ENCODE measurements at places on chromosomes 1 and 21.

GRCh38 chr1:64886877-64887276 lies 79.5 kb downstream of the JAK1 start:
- no peak for DNase-seq

- no peak for DNase-seq
Measured at GRCh38 chr21:42387164-42387563, 8.7 kb downstream of the TMPRSS3 start.

GRCh38 chr1:46131093-46131492 lies 1.3 kb downstream of the PIK3R3 start:
- peak; percentile 47 for DNase-seq

- DNase-seq, result no peak
Measured at GRCh38 chr1:72557446-72558049, 275.2 kb upstream of the NEGR1 start.

DNA sequence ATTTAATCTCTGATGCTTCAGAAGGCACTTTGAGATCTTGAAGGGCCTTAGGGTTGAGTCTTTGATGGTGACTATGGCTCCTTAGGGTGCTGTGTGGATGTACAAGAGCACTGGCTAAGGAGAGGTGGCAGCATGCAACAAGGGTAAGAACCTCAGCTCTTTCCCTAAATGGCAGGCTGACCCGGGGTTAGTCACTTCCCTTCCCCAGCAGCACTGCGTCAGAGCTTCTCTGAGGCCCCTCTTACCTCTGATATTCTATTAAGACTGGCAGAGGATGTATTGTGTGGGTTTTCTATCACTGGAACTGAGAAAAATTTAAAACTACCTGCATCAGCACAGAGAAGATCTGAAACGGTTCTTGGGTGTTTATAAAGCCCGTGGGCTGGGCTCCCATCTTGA lies 11.8 kb downstream of the C1orf116 start:
- DNase-seq, result no peak

GRCh38 chr1:108862698-108863477 lies 6.0 kb upstream of the AKNAD1 start:
- no peak for DNase-seq

DNA sequence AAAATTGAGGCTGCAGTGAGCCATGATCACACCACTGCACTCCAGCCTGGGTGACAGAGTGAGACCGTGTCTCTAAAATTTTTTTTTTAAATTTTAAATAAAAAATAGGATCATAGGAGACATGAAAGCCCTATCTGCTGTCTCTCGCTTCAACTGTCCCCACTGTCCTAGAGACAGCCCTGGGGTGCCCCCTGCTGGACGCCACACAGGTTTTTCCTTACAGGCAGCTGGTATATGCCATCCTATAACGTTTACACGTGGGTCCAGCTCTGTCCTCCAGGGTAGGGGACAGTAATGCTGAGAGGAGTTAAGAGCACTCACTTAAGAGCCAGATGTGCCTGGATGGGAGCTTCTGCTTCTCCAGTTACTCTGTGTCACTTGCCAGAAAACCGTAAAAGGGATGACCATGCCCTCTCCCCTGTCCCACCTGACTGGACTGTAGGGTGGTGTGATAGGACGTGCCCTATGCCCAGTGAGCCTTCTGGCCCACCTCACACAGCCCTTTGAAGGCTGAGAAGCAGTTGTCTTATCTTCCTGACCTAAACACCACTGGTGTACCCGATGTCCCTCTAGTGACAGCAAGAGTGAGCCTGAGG lies 8.5 kb downstream of the FBXO2 start:
- DNase-seq, result peak; percentile 92

GRCh38 chr1:33634806-33635205 lies 162.4 kb downstream of the ZSCAN20 start:
- peak; percentile 83 for DNase-seq

GRCh38 chr1:208248991-208249696 lies 5.0 kb upstream of the PLXNA2 start:
- DNase-seq, result no peak

DNA sequence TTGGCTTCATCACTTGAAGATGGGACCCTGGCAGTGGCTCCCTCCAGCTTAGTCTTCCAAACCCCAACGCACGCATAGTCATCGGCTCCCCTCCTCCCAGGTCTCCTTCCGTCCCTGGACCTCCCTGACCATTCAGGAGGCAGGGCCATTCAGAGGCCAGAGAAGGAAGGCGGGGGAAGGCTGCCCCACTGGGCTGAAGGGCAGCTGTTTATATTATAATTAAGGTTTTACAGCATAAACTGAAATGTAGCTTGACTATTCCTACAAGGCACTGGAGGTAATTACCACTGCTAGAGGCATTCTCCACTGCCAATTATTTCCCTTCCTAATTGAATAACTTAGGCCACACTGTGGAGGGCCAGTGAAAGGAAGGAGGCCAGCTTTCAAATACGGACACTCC lies 170.6 kb upstream of the PROX1 start:
- no peak for DNase-seq

DNA sequence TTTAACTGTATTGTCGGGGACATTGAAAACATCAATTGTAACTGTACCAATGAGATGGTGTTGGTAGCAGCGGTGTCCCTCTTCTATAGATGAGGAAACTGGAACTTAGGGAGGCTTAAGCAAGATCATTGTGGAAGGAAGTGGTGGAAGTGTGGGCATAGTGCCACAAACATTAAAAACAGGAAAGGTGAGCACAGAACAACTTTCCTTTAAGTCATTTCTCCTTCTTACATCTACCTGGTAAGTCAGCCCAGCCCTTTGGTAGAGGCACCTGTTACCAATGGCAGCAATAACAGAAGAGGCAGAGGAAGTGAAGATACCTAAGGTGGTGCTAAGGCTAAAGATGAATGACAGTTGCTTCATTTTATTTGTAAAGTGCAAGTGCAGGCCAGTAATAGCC lies 12.0 kb upstream of the CTSS start:
- peak; percentile 39 for DNase-seq

GRCh38 chr1:113886417-113887401 lies 672 bp downstream of the BCL2L15 start:
- DNase-seq, result no peak

GRCh38 chr1:186307445-186307844 lies 67.6 kb downstream of the TPR start:
- DNase-seq, result no peak

GRCh38 chr21:16418226-16418625 lies 688.4 kb downstream of the USP25 start:
- DNase-seq, result no peak

GRCh38 chr1:117537291-117537920 lies 68.4 kb upstream of the TENT5C start:
- DNase-seq, result no peak

- no peak for DNase-seq
Measured at GRCh38 chr1:3702990-3703728, 49.1 kb upstream of the CCDC27 start.

DNA sequence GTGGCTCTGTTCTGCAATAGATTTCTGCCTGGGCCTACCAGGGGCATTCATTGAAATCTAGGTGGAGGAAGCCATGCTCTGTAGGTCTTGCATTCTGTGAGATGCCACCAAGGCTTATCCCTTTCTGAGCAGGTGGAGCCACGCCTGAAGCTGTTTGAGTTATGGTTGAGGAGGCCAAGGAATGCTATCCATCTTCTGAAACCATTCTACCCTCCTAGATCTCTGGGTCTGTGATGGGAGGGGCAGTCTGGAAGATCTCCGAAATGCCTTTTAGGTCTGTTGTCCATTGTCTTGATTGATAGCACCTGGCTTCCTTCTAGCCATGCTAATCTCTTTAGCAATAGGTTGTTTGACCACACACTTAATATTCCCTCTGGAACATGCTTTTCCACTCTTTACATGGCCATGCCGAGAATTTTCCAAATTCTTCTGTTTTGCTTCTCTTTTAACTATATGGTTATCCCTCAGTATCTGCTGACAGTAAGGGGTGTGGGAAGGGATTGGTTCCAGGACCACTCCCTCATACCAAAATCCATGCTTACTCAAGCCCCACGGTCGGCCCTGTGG lies 45.2 kb downstream of the AK4 start:
- no peak for DNase-seq

- DNase-seq, result no peak
Measured at GRCh38 chr1:158013840-158014730, 20.6 kb downstream of the KIRREL1 start.

GRCh38 chr1:64921771-64922170 lies 44.6 kb downstream of the JAK1 start:
- no peak for DNase-seq

GRCh38 chr1:91548376-91549040 lies 47.9 kb downstream of the CDC7 start:
- DNase-seq, result no peak

DNA sequence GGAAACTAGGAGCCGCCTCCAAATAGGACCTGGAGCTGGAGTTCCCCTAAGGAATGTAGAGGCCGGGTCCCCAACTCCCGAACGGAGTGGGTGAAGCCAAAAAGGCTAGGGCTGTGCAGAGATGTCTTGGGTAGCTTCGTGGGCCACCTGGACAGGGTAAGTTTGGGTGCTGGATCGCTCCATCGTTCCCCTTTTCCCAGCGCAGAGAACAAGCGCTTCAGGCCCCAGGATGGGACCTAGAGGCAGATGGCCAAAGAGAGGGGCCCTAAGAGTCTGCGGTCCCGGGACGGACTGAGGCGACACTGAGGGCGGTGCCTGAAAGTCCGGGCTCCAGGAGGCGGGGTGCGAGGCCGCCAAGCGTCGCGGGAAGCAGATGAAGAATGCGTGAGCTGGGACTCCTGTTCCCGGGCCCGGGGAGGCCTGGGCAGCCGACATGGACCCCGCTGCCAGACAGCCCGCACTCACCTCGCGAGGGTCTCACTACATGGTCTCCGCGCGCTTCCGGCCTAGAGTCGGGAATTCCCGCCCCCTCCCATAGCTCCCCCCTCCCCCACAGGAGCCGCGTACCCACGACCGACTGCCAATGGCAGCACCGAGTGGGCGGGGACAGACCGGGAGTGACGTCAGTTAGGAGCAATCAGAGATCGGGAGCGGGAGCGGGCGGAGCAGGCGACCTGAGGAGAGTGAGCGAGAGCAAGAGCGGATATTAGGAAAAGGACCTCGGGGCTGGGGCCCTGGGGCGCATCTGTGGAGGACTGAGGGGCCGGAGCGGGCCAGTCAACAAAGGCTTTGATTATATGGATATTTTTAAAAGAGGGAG lies at the start of gene SLC39A1:
Gene SLC39A1, minus strand, starts transcription at position 508 of the 820 bp plus-strand sequence. CDS start 822 bp downstream, outside the sequence.
- DNase-seq, result peak; percentile 98

- no peak for DNase-seq
Measured at GRCh38 chr1:214694769-214695168, 91.8 kb downstream of the CENPF start.

- no peak for DNase-seq
Measured at GRCh38 chr1:162994921-162995320, 74.2 kb upstream of the RGS4 start.

DNA sequence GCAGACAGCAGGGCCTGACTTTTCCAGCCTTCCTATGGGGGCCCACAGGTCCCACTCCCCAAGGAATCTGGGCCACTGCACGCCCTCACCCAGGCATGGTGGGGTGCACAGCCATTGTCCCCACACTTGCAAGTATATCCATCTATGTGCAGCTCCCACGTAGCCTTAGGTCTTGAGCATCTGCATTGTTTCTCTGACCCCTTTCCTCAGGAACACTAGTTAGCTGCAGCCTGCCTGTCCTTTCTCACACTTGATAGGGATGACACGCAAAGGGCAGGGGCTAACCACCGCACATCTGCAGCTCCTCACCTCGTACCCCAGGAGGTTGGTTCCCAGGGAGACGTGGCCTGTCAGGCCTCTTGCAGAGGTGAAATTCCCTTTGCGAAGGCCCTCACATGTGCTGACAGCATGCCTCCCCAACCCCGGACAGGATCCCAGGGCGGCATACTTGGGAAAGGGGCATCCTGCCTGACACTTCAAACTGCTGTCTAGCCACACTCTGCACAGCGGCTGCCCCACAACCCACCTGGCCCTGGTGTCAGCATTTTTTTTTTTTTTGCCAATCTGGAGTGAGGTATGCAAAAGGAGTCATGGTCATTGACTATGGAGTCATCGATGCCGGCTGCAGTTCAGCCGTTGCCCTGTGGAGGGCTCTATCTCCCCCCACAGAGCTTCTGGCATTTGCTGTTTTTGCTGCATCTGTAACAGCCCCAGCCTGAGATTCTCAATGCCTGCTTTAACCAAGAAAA lies 5.0 kb downstream of the JMJD4 start:
- peak; percentile 92 for DNase-seq

- DNase-seq, result no peak
Measured at GRCh38 chr1:65971547-65971946, 178.9 kb downstream of the PDE4B start.

DNA sequence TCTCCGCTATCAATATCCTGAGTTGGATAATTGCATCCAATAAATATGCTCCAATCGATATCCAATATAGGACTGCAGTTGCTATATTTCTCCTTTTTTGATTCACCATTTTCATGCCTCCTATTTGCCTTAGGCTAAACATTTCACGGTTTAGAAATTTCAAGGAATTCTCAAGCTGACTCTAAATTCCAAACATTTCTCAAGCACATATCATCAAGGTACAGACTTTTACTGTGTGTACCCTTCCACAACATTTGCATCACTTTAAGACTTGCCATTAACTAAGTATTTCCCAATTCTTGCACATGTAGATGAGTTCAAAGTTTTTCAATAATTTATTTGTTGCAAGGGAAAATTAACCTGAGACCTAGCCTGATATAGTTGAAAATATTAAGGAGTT lies 795.2 kb upstream of the TMPRSS15 start:
- no peak for DNase-seq

DNA sequence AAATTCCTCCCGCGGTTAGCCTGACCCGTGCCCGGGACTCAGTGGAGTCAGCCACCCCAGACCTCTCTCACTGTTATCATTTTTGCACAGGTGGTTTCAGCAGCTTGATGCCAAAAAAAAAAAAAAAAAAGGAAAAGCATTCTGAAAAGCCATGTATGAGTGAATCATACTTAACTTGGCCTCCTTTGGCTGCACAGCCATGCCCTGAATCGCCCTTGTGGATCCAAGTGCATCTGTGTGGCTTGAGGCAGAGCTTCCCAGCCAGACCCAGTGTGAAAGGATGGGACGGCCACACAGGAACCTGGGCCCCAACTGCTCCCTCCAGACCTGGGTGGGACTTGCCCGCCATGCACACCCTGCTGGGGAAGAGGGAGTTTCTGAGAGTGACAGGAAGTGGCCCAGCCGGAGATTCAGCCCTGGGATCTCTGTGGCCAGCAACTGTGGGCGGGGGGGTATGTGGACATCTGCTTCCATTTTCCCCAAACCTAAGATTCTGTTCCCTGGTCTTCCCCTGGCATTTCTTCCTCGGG lies 8.6 kb downstream of the YBEY start:
- no peak for DNase-seq

- no peak for DNase-seq
Measured at GRCh38 chr1:156714830-156715229, 9.4 kb upstream of the CRABP2 start.

DNA sequence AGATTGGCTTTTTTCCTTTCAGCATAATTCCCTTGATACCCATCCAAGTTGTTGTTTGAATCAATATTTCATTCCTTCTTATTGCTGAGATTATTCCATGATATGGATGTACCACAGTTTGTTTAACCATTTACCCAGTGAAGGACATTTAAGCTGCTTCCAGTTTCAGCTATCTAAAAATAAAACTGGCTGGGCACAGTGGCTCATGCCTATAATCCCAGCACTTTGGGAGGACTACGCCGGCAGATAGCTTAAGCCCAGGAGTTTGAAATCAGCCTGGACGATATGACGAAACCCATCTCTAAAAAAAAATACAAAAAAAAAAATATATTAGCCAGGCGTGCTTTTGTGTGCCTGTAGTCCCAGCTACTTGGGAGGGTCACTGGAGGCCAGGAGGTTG lies 32.6 kb downstream of the SEMA6C start:
- no peak for DNase-seq
